DMS53 (cell line): ENCODE measurements at places on chromosomes 11 and 22.

GRCh38 chr11:9214765-9215164, 50.4 kb downstream of the DENND5A start:
- DNase-seq: peak; percentile 53

DNA sequence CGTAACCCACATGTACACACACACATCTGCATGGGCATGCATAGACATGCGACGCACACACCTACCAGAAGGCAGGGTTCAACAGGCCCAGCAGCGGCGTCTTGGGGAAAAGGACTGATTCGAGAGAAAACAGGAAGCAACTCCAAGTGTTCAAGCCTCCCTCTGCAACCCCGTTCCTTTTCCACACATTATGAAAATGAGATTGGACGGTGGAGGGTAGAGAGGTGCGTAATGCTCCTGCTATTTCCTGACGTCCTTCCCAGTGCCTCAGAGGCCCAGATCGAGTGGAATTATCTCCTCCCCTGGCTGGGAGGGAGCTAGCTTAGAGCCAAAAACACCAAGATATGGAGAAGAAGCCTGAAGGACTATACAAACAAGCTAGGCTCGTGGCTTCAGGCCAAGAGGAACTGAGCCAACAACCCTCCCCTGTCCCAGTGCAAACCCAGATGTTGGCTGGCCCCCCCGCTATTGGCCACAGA, 289.2 kb downstream of the MN1 start:
- no peak for DNase-seq

DNA sequence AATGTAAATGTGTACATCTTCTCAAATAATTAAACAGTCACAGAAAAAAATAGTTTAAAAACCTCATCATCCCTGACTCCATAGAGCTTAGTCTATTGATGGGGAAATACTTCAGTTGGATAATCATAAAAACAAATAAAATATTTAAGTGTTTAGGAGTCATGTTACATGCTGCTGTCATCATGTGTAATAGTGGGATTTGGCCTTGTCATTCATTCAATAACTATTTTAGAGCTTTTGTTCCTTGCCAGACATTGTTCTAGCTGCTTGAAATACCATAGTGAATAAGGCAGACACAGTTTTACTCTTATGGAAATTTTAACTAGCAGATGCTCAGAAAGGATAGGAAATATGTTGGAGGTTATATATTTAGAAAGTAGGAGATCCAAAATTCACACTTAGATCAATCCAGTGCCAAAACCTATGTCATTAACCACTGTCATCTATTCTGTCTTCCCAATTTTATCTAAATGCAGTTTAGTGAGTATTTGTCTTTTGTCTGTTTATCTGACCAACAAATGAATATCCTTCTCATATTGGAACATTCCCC, 324.7 kb downstream of the CASP12 start:
- peak; percentile 49 for DNase-seq

- DNase-seq: no peak
Measured at GRCh38 chr11:117565709-117566108, 231.3 kb downstream of the DSCAML1 start.

DNA sequence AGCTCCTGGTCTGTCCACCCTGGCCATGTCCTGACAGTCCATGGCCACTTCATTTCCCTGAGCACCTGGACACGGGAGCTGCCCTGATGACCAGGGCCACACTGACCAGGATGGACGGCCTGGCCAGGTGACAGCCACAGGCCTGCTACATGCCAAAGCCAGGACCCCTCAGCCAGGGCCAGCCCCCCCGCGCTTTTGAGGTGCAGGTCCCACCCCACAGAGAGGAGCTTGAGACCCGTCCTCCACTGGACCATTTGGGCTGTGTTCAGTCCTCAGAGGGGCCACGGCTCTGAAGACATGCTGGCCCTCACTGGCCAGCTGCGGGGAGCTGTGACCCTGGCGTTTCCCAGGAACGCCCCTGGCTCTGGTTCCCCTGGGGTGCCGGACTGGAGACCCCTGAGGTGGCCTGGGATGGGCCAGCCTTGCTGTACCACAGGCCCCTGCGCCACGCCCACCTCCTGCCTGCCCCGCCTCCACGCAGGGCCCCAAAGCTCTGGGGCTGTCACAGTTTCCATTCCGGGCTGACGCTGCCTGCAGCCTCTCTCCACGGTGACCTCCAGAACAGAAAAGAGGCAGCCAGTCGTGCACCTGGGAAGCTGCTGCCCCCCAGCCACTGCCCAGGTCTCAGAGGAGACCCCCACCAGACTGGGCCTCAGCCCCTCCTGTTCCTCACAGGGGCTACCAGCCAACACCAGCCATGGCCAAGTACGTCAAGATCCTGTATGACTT, 18.2 kb downstream of the EPS8L2 start:
- DNase-seq: no peak

DNA sequence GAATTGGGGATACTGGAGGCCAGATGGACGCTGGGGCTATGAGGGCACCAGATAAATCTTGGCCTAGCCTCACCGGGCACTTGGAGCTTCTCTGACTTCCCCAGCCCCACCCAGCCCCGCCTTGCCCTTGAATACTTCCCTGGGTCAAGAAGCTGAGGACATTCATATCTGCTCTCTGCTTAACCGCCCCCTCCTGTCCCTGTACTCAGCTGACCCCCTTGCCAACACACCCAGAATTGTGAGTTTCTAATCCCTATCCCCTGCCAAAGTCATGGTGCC, 22.0 kb downstream of the FADS3 start:
- no peak for DNase-seq

GRCh38 chr22:49033616-49034015, 794.1 kb downstream of the BRD1 start:
- no peak for DNase-seq

GRCh38 chr11:30509364-30509763, 76.8 kb downstream of the MPPED2 start:
- DNase-seq: no peak

DNA sequence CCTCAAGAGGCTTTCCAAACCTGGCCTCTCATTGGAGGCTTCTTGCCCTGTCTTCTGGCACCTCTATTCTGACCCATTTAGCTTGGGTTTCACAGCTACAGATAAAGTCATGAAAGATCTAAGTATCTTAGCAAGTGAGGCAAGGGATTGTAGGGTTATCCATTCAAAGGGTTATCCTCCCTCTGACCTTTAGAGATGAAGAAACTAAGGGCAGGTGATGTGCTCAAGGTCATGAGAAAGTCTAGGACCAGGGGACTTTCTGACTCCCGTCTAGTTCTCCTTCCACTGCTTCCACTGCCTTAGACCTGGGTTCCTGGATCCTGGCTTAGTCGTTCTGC, 7.2 kb downstream of the PHOX2A start:
- DNase-seq: no peak

GRCh38 chr11:69311767-69312385, 17.9 kb downstream of the MYEOV start:
- DNase-seq: no peak

- no peak for DNase-seq
Measured at GRCh38 chr11:32137869-32138268, 47.0 kb downstream of the RCN1 start.

DNA sequence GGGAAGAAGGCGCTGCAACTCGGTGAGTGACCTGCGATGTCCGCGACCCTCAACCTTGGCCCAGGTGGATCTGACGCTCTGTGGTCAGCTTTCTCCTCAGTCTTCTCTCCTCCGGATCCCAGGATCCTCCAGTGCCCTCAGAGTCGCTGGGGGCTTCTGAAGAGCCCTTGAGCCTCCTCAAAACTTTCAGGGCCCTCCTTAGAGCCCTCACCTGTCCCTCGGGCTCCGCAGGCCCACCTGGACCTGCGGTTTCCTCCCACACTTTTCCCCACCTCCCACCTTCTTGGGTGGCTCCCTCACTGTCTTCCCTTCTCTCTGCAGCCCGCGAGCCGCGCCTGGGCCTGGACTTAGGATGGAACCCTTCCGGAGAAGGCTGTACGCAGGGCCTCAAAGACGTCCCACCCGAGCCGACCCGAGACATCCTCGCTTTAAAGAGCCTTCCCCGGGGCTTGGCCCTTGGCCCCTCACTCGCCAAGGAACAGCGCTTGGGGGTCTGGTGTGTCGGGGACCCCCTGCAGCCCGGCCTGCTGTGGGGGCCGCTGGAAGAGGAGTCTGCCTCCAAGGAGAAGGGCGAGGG, 335 bp downstream of the ZNF408 start:
- peak; percentile 32 for DNase-seq

DNA sequence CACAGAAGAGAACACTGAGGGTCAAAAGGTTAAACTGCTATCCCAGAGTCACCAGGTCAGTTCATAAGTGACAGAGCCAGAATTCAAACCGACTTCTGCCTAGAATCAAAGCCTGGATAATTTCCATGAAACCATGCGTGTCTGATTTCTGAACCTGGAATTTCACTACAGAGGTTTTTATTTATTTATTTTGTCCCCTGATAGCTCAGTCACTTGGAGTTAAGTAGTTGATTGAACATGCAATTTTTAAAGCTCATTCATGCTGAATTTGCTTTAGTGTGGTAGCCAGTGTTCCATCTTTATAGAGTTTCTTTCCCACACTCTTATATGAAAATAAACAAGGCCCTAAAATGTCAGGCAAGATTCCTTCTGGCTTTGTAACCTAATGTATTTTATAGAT, 93.2 kb downstream of the NAV2 start:
- DNase-seq: no peak

DNA sequence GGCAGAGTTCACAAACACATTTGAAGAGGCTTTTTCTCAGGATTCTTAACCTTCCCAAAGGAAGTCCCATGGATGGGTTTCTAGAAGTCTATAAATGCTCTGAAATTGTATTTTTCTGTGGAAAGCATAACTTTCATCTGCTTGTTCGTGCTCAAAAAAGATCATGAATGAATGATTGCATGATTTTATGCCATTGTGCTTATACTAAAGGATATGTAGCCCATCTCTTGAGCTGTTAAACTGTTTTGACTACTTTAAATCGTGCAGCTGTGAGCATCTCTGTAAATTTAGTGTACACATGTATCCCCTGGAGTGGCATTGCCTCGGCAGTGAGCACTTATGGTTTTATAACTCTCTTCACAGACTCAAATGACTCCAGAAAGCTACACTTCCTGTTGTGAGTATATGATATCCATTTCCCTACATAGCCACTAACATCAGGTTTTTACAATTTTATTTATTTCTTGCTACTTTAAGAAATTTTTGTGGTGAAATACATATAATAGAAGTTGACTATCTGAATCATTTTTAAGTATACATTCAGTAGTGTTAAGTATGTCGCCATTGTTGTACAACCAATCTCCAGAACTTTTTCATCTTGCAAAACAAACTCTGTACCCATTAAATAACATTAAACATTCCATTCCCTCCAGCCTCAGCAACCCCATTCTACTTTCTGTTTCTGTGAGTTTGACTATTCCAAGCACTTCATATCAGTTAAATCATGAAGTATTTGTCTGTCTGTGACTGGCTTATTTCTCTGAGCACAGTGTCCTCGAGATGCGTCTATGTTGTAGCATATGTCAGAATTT, 8.0 kb downstream of the NEAT1 start:
- DNase-seq: peak; percentile 70

DNA sequence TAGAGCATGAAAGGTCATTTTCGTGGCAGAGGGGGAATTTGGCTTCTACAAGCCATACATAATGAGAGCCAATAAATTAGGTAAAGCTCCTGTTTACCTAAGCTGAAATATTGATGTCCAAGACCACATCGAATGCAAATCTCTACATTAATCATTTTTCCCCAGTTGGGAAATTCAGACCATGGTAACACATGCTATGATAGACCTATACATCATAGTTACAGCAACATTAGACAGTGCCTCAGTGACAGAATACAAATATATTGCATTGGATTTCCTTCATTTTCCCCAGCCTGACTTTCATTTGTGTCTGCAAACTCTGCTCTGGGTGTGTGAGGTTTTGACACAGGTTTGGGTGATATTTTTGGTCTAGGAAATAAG, 1079.7 kb upstream of the TENM4 start:
- no peak for DNase-seq

DNA sequence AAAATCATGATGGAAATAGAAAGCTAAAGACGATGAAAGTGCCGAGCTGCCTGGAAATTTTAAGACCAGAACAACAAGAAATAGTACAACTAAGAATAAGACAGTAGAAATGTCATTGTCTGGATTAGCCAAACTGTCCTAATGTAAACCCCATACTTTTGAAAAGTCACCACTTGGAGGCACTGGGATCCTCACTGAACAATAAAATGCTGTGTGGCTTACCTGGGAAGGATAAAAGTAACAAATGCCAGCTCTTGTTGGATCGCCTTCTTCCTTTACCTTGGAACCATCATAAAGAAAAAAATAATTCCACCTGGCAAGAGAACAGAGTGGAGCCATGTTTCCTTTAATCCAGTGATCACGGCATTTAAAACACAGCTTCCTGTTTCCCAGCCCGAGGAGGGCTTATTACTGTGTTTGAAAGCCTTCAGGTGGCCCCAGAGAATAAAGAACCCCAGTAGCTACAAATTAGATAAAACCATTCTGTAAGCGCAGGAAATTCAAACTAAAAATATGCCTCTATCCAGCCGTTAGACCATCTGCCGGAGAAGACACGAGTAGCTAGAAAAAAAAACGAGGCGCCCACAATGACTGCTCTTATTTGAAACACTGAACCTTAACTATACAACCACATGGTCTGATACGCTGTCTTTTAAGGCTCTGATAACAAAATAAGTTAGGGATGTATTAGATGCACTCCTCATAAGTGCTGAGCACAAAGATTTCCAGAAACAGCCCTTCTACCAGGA, 4.4 kb downstream of the HPS4 start:
- DNase-seq: peak; percentile 42

DNA sequence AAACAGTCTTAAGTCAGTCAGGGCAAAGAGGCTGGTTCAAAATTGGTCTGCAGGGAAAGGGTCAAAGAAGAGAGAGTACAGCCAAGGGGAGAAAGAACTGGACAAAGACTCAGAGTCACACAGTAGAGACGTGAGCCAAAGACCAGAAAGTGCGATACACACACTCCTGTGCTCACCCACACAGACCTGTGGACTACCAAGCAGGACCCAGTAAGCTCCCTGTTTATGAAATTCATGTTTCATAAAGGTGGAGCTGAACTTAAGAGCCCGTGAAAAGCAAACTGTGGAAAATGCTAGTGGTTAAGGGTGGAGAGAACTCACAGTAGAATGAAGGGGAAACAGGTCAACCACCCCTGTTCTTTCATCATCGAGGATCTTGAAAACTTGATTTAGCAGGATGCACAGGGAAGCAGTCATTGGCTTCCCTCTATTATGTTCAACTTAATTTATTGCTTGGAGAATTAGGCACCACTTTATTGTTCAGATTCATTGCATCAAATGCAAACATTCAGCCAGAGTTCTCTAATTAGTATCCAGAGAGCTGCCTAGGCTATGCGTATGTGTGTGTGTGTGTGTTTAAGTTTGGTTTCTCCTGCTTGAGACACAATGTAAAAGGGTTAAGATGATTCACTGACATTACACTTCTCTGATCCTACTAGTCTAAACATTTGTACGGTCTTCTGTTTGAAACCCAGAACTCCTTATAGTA, 160.9 kb upstream of the MTMR2 start:
- no peak for DNase-seq

- no peak for DNase-seq
Measured at GRCh38 chr11:42311944-42312343, 852.5 kb upstream of the LRRC4C start.

- DNase-seq: peak; percentile 74
Measured at GRCh38 chr11:104033134-104033533, 3.3 kb upstream of the DDI1 start.
